ENCODE measurements at places on chromosomes 2 and 18.

DNA sequence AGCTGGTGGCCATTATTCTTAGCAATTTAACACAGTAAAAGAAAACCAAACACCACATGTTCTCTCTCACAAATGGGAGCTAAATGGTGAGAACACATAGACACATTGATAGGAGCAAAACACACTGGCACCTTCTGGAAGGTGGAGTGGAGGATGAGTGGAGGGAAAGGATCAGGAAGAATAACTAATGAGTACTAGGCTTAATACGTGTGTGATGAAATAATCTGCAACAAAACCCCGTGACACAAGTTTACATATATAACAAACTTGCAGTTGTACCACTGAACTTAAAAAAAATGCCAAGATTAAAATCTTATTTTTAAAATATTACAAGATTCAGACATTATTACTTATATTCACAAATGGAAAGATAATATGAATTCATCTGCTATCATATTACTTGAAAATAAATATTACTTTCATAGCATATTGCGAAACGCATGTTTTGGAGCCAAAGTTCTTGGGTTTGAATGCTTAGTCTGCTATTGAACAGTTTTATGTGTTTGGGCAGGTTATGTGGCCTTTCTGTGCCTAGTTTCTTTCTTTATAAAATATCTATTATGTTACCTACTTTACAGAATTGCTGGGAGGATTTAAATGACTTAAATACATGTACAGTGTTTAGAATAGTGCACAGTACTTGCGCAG is 20.5 kb downstream of the ANKRD62 start:
- DNase-seq: no peak

DNA sequence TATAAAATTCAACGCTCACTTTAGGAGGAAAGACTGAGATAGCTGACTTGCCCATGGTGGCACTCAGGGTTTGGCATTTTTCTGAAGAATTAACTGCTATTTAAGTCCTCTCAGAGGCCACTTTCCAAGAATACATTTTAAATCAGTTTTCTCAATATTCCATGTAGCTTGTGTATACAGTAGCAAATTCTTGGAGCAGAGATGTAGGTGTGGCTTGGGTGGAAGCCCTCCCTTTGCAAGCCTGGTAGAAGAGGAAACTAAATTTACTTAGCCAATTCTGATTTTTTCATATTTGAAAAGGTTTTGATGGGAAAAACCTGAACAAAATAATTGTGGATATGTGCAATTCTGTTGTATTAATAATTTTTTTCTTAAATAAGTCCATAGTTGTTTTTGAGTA is 14.0 kb upstream of the ITGAV start:
- no peak for DNase-seq

DNA sequence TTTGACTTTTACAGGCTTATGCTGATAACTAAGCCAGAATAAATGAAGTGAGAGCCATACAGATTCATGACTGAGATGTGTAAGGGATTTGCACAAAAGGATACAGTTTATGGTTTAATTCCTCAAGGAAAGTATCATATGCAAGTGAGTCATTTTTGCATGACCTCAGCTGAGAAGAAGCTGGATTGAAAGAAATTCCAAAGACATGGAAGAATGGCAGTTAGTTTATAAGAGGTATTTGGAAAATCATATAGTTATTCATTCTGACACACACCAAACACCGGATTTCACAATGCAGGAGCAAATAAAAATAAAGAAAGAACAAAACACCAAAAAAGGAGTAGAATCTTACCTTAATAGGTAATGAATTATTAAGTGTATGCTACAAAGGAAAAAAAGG is 83.2 kb upstream of the RND3 start:
- DNase-seq: no peak

GRCh38 chr2:29332540-29332939 is 217.3 kb downstream of the CLIP4 start:
- DNase-seq: no peak

DNA sequence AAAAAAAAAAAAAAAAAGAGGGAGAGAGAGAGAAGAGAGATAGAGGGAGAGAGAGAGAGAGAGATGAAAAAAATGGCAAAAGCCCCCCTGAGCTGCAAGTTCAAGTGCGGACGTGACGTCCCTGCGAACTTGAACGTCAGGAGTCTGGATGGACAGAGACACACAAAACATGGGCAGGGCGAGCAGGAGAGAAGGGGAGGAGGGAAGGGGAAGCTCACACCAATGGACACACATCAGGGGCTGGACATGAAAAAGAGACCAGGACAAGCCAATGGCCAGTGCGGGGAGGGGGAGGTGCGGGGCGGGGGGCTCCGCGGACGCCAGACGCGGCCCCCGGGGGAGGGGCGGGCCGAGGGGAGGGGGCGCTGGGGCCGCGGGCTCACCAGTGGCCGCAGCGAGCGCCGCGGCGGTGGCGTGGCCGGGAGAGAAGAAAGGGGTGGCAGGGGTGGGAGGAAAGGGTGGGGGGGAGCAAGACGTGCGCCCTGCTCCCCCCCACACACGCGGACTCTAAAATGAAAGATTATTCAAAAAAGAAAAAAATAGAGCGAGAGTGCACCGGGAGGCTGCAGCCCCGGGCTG is at the start of gene BCL11A:
BCL11A (minus strand) TSS at position 160 of the 579 bp plus-strand sequence. CDS start 384 bp downstream, outside the sequence.
- peak; percentile 72 for DNase-seq

Data from smooth muscle cell of the brain vasculature (primary cell).